ENCODE measurements at places on chromosomes 6 and 20.

DNA sequence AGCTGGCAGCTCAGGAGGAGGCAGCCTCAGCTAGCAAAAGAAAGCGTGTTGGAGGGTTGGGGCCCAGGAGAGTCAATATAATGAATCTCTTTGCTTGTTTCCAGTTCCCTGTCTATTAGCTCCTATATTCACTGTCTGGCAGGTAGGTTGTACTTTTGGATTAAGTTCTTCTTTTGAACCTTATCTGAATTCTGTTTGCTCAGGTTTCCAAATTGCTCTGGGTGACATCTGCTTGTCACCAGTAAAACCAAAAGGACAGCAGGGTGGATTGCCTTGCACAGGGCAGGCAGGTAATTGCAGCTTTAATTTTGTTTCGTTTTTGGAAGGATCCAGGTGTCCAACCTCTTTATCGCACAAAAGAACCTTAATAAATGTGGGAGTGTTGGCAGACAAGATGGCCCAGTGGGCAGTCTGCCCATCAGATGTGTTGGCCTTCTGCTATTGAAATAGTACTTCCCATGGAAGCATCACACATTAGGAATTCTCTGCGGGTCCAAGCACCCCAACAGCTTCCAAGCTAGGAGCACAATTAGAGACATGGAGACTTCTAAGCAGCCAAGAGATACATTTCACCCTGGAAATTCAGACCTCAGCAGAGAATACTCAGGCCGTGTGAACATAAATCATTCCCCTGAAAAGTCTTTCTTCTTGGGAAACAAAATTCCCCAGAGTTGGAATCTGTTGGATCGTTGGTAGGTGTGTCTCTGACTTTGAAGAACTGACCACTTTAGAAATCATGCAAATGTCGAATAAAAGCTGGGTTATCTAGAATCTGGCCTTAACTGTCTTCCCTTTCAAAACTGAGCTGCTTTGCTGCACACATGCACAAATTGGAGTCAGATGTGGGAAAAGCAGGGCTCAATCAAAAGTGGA lies 286.9 kb upstream of the BMP2 start:
- no peak for DNase-seq

- no peak for DNase-seq
Measured at GRCh38 chr20:59428441-59429205, 128.2 kb downstream of the EDN3 start.

DNA sequence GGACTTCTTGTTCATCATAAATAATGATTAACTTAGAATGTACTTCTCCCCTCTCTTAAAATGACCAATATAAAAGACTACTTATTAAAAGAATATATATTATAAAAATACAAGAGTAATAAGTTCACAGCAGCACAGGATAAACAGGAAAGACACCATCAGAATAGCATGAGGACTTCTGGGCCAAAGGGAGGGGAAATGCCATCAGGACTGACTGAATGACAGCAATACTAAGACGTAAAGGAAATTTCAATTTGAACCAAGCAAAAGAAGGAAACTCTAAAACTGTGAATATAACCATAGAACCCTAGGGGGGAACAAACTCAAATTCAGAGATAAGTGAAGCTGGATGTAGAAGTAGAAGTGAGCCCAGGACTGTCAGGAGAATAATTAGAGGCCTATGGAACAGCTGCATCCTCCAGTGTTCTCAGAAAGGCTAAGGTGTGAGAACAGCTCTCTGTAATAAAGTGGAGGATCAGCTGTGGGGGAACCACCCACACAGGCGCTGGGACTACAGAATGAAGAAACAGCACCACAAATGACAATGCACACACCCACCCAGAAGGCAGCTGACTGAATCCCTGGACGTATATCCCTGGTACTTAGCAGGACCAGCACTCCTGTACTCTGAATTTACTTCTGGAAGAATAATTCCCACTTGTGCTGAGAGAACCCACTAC lies 37.8 kb downstream of the ZHX3 start:
- DNase-seq = no peak

DNA sequence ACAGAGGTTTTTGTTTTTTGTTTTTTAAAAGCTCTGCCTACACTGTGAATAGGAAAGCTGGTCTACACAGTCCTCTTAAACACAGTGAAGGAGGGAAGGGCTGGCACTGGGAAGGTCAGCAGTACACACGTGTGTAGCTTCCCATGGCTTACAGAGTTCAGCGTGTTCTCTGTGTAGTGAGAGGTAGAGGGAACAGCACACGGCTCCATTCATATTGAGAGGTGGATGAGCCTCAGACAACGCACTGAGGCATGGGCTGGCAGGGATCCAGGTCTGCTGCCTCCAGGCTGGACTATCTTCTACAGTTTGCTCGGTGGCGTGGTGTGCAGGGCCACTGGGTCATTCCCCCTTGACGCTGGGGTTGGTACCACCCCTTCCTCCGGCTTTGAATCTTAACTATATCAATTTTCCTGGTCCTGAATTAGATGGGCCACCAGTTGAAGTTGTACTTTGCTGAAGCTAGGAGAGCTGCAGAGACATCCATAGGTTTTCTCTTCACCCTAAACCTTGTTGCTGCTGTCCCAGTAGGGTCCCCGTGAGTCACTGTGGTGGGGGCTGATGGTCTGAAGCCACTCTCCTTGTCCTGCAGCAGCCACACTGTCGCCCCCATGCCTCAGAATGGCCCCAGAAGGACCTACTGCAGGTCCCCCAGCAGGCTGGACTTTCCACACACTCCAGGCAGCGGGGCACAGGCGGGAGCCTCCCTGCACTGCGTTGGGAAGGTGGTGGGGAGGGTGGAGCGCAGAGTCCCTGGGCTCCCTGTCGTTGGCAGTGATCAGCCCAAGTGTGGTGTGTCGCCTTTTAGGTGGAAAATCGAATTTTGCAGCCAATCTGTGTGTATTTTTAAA lies 2.0 kb downstream of the ARFGAP1 start:
- no peak for DNase-seq

DNA sequence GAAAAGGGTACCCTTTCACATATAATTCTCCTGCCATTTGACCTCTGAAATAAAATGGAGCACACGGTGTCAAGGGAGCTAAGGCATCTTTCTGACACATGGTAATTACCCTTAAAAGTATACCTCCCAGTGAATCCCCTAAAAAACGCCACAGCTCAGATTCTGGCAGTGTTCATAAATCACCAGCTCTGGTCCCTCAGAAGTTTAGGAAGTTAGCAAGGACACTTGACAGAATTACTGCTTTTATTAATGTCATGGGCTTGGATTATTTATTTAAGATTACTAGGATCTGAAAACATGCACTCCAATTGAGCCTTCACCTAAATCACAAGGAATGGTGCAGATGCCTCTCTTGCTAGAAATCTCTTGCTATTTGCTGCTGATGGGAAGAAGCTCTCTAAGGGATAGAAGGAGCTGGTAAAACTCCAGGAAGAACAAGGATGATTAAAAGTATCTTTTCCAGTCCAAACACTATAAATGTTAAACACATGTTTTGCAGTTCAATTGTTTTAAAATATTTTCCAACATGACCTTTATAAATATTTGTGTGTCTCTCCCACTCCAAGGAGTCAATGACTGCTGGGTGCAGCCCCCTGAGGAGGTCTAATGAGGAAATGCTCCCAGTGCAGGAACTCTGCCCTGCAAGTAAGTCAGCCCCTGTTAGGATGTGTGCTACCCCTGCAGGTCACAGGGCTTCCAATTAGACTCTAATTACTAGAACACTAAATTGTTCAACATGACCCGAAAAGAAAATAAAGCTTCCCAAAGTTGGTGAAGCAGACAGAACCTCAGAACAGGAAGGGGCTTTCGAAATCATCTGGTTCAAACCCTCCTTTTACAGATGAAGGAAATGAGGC lies 230.3 kb downstream of the TFAP2A start:
- no peak for DNase-seq

DNA sequence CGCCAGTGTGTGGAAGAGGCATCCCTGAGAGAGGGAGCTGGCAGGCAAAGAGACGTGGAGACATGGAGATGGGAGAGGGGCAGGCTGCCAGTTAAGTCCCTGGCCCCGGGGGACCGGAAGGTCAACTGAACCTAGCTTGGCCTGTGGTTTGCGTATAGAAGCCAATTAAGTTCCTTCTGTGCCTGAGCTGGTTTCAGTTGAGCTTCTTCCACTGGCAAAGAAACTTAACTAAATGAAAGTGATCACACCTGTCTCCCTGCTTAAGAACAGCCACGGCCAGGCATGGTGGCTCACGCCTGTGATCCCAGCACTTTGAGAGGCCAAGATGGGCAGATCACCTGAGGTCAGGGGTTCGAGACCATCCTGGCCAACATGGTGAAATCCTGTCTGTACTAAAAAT lies 26.7 kb upstream of the NNAT start:
- DNase-seq = no peak

- DNase-seq = no peak
Measured at GRCh38 chr6:134821397-134821796, 128.5 kb downstream of the ALDH8A1 start.

- DNase-seq = no peak
Measured at GRCh38 chr6:15527838-15528617, 134.8 kb downstream of the DTNBP1 start.

GRCh38 chr6:16305246-16305725 lies 66.9 kb downstream of the GMPR start:
- no peak for DNase-seq

DNA sequence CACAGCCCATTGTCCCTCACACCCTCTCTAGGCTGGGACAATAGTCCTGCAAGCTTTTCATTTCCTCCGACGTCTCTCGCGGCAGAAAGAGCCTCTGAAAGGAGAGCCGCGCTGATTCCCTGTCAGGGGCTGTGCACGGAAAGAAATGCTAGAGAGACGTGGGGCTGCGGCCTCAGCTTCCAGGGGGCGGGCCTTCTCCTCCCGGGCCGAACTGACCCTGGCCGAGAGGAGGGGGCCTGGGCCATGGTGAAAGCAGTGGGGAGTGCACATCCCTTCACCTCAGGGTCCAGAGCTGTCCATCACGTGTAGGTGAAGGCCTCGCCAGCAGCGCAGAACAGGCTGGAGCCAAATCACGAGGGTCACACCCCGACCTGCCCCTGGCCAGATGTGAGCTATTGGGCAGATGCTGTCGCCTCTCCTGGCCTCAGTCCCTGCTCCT lies 220.4 kb downstream of the TAF4 start:
- DNase-seq = no peak
